ENCODE measurements at places on chromosomes 7 and 10.

DNA sequence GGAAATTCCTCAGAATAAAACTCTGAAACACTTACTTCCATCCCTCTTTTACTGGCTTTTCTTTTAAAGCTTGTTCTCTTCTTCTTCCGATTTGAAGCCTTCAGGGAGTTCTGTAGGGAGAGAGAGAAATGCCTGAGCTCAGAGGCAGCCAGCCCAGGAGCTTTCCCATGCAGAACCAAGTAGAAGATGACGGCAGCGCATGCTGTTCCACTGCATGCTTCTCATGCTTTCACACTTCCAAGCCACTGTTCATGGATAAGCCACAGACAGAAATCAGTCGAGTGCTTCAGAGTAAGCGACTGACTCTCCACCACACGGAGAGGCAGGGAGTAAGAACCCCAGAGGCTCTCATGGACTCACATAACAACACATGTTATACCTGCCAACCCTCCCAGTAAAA is 237.3 kb downstream of the DGKI start:
- DNase-seq: no peak

GRCh38 chr10:46096909-46097575 is 51.0 kb upstream of the MSMB start:
- DNase-seq: no peak

- DNase-seq: no peak
These were observed 100.7 kb upstream of the DKK1 start for GRCh38 chr10:52213321-52213752.

GRCh38 chr10:116774728-116775151 is 32.4 kb upstream of the HSPA12A start:
- peak; percentile 9 for DNase-seq

GRCh38 chr10:98125940-98126631 is 8.4 kb upstream of the R3HCC1L start:
- DNase-seq: no peak

Data from NCI-H2171 (cell line).